ENCODE measurements at places on chromosomes 4 and X.

- DNase-seq: no peak
Measured at GRCh38 chr4:157372154-157372553, 151.6 kb downstream of the GRIA2 start.

- no peak for DNase-seq
Measured at GRCh38 chr4:140720387-140721304, 35.5 kb downstream of the TBC1D9 start.

DNA sequence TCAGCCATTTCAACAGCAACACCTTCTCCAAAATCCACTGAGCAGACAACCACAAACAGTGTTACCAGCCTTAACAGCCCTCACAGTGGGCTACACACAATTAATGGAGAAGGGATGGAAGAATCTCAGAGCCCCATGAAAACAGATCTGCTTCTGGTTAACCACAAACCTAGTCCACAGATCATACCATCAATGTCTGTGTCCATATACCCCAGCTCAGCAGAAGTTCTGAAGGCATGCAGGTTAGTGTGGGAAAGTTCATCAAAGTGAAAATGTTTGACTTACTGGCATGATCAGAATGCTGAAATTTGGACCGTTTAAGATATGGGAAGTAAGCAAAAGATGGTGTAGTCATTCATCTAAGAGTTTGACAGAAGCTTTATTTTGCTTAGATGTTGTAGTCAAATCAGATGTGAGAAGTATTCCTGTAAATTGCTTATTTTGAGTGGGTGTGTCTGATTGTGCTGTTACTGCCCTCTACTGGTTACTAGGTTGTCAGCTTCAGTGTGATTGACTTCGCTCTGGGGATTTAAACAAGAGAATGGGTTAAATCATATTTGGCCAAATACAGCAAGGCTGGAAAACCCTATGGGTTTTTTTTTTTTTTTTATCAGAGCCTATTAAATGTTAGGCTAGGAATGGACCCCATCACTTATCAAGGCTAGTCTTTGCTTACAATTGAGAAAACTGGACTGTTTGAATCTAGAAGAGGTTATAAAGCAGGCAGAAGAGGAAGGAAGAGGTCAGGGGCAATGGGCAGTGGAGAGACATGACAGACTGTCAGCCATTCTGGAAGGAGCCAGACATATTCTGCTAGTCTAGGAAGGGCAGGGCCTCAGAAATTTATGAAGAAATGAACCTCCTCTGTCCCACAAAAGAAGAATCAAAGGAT, 130.3 kb downstream of the DIPK2B start:
- no peak for DNase-seq

DNA sequence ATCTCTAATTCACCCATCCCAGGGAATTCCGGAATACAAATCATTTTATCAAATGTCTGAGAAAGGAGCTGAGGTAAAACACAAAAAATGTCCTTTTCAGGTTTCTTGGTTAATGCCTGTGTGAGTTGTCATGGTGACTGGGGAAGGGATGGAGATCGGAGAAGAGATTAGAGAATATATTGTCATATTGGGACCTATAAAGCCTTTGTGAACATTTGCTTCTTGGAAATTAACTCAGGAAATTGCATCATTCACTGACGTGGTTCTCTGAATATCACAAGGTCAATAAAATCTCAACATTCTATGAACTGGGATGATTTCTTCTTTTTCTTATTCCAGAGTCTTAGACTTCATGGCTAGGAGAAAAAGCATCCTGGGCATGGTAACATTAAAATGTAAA, 174.8 kb upstream of the GLRA2 start:
- no peak for DNase-seq

GRCh38 chrX:145623453-145623852, 194.2 kb upstream of the SLITRK2 start:
- DNase-seq: no peak

GRCh38 chr4:100983426-100983825, 363.9 kb downstream of the PPP3CA start:
- no peak for DNase-seq

DNA sequence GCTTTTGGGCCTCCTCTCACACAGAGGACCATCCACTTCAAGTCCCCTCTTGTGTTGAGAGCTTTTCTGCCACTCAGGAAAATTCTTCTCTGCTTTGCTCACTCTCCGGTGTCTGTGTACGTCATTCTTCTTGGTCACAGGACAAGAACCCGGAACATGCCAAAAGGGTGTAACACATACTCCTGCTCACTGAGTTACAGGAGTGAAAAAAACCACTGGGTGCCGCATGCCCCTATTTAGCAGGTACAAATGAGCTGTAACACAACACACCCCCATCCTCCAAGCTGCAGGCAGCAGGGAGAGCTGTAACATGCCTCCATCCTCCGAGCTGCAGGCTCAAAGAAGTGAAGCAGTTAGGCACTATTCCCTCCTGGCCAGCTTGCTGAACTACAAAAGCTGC, 13.0 kb upstream of the CXCL2 start:
- no peak for DNase-seq

DNA sequence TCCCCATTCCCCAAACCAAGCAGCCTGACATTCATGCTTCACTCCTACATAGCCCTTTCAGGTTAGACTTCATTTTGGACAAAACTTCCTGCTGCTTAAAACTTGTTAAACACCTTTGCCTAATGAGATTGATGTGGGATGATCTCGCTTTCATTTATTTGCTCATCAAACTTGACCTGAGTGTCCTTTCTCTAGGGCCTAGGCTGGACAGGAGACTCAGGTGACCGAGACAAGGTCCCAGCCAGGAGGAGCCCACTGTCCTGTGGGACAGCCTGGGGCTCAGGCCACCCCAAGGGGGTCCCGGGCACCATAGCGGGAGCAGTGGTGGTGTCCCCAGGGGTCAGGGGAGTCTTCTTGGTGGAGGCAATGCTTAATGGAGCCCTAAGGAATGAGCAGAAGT, 23.7 kb upstream of the PSAPL1 start:
- no peak for DNase-seq

GRCh38 chr4:111954550-111954949, 190.7 kb upstream of the FAM241A start:
- DNase-seq: no peak

GRCh38 chr4:187711586-187711985, 284.0 kb upstream of the ZFP42 start:
- no peak for DNase-seq

- DNase-seq: no peak
Measured at GRCh38 chrX:50905334-50905733, 5.2 kb upstream of the BMP15 start.

GRCh38 chr4:16598597-16599206, 299.7 kb downstream of the LDB2 start:
- DNase-seq: no peak

DNA sequence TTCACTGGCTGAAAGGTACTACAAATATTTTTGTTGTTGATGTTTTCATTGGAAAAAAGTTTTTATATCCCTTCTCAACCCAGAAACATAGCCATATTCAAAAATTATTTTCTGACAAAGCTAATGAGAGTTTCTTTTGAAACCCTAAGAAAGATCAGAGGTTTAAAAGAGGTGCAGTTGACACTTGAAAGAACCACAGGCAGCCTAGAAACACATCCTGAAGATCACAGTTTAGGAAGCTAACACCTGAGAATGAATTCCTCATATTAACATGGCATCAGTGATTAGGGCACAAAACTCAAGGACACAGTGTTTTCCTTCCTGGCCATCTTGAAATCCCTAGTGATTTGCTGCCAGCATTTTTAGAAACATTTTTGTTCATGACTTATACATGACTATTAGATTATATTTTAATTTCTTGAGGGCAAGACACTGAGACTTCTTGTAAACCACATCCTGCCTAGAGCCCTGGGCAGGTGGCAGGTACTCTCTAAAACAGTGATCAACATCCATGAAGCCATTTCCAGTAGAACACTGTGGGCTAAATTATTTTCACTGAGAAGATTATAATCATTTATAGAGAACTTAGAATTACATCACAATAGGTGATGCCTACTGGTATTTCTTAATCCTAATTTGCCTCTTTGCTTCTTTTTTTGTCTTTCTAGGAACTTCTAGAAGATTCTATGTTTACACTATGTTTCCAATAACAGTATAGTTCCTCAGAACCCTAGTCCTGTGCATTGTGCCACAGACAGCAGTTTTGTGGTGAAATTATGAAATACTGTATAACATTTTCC, 80.0 kb downstream of the ARSJ start:
- DNase-seq: no peak

- no peak for DNase-seq
Measured at GRCh38 chr4:123790681-123791080, 394.1 kb downstream of the SPRY1 start.
